ENCODE measurements at places on chromosomes 13 and 19.

- ATAC-seq: no peak
Observed at GRCh38 chr13:33678084-33678483, 139.9 kb upstream of the RFC3 start.

GRCh38 chr13:71828117-71828516, 38.9 kb downstream of the DACH1 start:
- no peak for ATAC-seq

DNA sequence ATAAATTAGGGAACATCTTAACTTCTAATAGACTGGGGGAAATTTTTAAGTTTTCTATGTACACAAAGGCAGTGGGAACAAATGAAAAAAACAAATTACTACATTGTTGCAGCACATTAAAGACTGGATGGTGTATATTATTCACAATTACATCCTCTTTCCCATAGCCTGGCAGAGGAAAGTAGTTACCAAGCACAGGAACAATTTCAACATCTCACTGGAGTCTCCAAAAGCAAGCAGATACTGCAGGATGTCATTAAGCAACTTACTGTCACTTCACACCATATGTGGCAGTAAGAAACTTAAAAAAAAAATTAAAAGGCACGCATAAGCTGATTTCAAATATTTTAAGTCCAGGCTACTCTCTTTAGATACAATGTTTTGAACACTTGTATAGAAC, 6.4 kb upstream of the EFNB2 start:
- ATAC-seq: no peak

- ATAC-seq: no peak
Observed at GRCh38 chr13:42396501-42396900, 124.5 kb downstream of the AKAP11 start.

- peak; percentile 31 for ATAC-seq
Observed at GRCh38 chr19:31351056-31351854, 2.0 kb upstream of the TSHZ3 start.

DNA sequence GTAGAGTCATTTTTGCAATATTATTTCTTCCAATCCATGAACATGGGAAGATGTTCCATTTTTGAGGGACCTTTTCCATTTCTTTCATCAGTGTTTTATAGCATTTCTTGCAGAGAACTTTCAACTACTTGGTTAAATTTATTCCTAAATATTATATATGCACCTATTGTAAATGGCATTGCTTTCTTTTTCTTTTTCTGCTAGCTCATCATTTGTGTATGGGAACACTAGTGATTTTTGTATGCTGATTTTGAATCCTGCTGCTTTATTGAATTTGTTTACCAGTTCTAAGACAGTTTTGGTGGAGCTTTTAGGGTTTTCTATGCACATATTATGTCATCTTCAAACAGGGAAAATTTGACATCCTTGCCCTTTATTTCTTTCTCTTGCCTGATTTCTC, 7.2 kb upstream of the CYP4F2 start:
- ATAC-seq: no peak

DNA sequence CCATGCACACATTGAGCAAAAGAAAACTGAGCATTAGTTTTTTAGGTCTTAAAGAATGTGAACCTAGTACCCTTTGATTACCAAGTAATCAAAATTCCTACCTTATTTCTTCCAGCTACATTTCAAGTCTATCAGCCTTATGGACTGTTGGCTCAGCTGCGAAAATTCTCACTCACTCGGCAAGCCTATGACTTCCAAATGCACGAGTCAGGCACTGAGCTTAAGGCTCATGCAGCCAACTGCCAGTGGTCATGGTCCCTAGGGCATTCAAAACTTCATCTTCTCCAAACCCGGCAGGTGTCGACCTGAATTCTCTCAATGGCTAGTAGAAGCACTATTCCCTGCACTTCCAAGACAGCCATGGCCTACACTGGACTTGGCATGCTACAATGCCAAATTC, 41.2 kb downstream of the RUBCNL start:
- no peak for ATAC-seq

GRCh38 chr13:97492257-97492656, 58.3 kb downstream of the RAP2A start:
- no peak for ATAC-seq

DNA sequence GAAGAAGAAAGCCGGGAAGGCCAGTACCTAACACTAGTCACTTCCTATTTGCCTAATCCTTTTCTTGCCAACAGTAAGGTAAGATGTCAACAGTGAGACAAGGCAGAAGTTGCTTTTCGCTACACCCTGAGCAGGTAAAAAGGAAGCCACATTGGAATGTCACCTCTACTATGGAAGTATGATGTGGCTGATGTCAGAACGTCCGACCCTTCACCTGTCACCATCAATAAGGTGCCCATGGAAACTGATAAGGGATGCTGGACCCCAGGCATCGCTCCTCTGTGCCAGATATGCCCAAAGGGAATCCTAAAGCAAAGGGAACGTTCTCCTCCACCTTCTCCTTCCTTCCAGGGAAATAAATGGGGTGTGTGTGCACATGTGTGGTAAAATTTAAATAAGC, 34.3 kb downstream of the COL4A1 start:
- ATAC-seq: no peak

DNA sequence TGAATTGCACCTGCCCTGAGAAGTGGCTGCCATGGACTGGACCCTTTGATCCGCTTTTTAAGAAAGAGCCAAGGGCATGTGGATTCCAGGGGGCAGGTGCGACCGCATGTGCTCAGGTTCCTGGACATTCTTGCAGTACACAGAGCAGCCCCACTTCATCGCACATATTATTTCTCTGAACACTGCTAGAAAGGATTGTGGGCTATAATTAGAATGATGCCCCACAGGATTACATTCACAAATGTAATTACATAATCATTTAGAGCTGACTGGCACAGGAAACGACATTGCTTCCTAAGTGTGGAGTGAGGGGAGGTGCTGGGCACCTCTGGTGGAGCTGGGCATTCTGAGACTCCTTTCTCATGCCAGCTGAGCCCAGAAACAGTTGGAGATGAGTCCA, 37.5 kb upstream of the VSTM2B start:
- no peak for ATAC-seq

GRCh38 chr13:108313382-108313781, 43.9 kb downstream of the TNFSF13B start:
- no peak for ATAC-seq

GRCh38 chr19:53157626-53158025, 1.2 kb downstream of the ZNF347 start:
- ATAC-seq: peak; percentile 37

- no peak for ATAC-seq
Observed at GRCh38 chr19:47444388-47444821, 25.1 kb upstream of the MEIS3 start.

GRCh38 chr13:62706048-62706447, 1290.4 kb upstream of the PCDH20 start:
- ATAC-seq: no peak

GRCh38 chr19:12425888-12426274, 14.9 kb downstream of the ZNF443 start:
- ATAC-seq: no peak

DNA sequence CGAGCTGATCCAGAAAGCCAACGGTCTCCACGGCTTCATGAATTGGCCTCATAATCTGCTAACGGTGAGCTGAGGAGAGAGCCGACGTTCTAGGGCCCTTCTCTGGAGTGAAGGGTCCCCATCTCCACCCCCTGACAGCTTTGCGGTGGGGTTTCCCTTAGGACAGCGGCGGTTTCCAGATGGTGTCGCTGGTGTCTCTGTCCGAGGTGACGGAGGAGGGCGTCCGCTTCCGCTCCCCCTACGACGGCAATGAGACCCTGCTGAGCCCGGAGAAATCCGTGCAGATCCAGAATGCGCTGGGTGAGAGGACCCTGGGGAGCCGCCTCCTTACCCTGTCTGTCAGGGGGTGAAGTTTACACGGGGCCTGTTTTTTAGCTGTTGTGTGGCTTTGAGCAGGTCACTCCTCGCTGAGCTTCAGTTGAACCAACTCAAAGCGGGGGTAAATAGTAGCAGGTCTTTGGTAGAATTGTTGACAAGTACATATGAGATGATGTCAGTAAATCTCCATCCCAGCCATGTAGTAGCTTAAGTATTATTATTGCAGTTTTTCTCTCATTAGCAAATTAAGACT, 801 bp downstream of the QTRT1 start:
- peak; percentile 82 for ATAC-seq

GRCh38 chr19:35608251-35608650, 4.3 kb upstream of the HAUS5 start:
- ATAC-seq: no peak

GRCh38 chr13:41655997-41656396, 198.6 kb downstream of the RGCC start:
- no peak for ATAC-seq

DNA sequence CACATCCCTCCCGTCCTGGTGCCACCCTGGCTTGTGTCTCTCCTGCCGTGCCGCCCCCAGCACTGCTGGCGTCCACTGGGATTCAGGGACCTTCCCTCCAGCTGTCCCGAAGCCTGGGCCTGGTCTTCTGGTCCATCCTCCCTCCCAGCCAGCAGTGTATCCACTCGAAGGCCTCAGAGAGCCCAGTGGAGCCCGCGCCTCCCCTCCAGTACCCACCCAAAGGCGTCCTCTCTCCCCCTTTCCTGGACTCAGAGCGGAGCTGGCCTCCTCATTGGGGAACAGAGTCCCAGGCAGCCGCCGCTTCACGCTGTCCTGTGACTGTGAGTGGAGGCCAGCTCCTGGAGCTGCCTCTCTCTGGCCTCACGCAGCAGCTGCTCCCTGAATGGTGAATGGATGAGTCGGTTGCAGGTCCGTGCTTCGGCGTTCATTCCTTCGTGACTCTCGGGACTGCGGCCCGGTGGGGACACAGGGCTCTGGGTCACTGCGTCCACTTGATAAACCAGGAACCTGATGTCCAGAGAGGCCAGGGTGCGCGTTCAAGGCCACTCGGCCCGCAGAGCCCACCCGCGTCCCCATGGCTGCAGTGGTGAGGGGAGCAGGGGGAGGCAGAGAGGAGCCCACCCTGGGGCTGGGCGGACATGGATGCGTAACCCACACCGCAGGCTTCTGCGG, 12.1 kb downstream of the ONECUT3 start:
- ATAC-seq: no peak

- no peak for ATAC-seq
Observed at GRCh38 chr13:110422913-110423688, 116.0 kb downstream of the COL4A2 start.

DNA sequence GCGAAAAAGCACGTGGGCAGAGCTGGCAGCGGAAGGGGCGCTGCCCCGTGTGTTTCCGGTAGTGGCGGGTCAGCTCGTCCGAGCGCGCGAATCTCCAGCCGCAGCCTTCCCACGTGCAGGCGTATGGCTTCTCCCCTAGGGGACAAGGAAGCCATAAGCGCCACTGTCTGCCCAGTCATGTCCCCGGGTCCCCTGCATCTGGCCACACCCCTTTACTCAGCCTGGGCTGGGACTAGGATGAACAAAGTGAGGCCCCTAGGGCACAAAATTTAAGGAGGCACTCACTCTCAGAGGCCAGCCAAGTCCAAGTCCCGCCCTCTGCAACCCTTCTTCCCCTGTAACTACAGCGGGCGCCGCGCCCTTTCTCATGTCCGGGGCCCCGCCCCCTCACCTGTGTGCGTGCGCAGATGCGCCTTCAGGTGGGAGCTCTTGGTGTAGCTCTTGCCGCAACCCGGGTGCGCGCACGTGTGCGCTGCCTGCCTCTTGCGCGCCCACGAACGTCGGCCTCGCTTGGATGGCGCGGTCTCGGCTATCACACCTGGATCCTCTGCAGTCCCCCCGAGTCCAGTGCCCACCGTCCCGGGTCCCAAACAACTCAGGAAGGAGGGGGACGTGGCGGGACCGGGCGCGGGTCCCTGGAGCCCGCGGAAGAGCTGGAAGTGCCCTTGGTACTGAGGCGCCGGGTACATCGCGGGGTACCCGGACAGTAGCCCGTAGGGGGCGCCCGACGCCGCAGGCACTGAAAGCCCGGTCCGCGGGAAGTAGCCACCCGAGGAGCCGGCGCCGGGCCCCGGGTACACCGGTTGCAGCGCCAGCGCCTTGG, 1.9 kb downstream of the KLF1 start:
- peak; percentile 47 for ATAC-seq

- ATAC-seq: no peak
Observed at GRCh38 chr13:44730851-44731250, 154.7 kb upstream of the TSC22D1 start.

- no peak for ATAC-seq
Observed at GRCh38 chr13:33182729-33183128, 102.8 kb downstream of the STARD13 start.

DNA sequence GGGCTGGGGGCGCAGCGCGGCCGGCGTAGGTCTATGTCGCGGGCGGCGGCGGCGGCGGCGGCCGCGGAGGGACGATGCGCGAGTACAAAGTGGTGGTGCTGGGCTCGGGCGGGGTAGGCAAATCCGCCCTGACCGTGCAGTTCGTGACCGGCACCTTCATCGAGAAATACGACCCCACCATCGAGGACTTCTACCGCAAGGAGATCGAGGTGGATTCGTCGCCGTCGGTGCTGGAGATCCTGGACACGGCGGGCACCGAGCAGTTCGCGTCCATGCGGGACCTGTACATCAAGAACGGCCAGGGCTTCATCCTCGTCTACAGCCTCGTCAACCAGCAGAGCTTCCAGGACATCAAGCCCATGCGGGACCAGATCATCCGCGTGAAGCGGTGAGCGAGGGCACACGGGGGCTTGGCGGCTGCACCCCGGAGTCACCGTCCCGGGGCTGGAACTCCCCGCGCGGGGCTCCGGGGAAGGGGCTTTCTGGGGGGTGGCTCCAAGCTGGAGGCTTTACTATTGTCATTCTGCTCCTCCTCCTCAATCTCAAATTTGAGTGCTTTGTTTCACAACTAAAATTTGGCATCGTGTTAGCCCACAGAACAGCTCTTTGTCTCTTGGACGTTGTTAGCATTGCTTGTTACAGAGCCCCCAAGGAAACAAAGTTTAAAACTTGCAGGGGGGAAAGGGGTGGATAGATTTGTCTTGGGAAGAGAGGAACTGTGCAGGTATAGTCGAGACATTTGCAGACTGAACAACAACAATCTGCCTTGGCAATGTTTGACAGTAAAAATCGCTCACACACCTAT, 630 bp downstream of the RAP2A start:
- peak; percentile 1 for ATAC-seq

DNA sequence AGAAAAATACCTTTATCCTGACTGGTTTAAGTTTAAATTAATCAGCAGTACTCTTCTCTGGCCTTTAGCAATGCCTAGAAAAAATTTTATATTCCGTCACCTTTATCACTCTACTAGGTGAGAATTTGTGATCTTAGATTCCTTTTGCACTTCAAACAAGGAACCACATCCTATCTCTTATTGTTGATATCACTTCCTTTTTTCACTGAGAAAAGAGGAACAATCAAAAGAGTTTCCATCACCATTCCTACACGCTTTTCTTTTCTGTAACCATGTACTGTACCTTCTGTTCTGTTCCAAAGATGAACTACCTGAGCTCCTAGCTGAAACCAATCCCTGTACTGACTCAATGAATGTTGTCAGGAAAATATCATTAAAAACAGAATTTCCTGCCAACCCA, 1379.0 kb upstream of the MIR17HG start:
- no peak for ATAC-seq

GRCh38 chr13:38630780-38631179, 56.1 kb upstream of the FREM2 start:
- ATAC-seq: no peak

- ATAC-seq: no peak
Observed at GRCh38 chr19:1455002-1455335, 5.0 kb downstream of the APC2 start.

GRCh38 chr13:23754997-23755396, 134.2 kb downstream of the MIPEP start:
- ATAC-seq: no peak
